ENCODE measurements at places on chromosomes 5 and 9. TPM values are rescaled to one million over a fixed set of nuclear protein-coding genes. Genes with fewer than 3 reads are reported as not detected.

Gene ATP10B
- not detected for polyA plus RNA-seq

DNA sequence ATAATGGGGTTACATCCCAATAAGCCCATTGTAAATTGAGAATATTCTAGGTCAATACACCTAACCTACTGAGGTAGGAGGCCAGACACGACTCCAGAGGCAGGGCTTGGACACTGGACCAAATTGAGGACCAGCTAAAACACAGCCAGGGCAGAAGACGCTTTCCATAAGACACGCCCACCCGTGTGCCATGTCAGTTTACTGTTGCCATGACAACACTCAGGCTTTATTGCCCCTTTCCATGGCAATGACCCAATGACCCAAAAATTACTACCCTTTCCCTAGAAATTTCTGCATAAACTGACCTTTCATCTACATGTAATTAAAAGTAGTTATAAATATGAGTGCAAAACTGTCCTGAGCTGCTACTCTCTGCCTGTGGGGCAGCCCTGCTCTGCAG is 31.5 kb downstream of the SLC22A4 start:
- no peak for DNase-seq

GRCh38 chr9:107169796-107170195 is 113.3 kb upstream of the RAD23B start:
- no peak for DNase-seq

Gene ZNF618
- polyA plus RNA-seq = 5.6 TPM

Gene C9orf43
- 0.80 TPM for polyA plus RNA-seq

Gene ANKRD34B
- not detected for polyA plus RNA-seq

Gene RASEF
- polyA plus RNA-seq = 2.2 TPM

Gene TRIM7
- 5.7 TPM for polyA plus RNA-seq

DNA sequence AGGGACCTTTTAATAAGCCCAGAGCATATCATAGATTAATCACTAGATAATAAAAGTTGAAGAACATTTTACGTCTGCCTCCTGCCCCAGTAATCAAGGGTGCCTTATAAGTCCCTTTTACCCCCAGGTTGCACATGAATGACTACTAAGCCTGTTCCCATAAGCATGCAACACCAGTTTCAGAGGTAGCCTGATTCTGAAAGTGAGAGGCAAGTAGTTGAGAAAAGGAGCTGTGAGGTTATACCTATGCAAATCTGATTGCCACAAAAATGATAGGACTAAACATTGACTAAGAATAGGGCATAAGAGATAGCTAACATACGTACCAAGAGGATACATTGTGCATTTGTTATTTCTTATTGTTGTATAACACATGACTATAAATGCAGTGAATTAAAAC is 681.9 kb downstream of the ISL1 start:
- DNase-seq = no peak

Gene DMRT2
- 38.3 TPM for polyA plus RNA-seq

- no peak for DNase-seq
Measured at GRCh38 chr5:122707796-122708195, 67.1 kb upstream of the SNX2 start.

- no peak for DNase-seq
Measured at GRCh38 chr5:58466939-58467338, 7.1 kb upstream of the PLK2 start.

DNA sequence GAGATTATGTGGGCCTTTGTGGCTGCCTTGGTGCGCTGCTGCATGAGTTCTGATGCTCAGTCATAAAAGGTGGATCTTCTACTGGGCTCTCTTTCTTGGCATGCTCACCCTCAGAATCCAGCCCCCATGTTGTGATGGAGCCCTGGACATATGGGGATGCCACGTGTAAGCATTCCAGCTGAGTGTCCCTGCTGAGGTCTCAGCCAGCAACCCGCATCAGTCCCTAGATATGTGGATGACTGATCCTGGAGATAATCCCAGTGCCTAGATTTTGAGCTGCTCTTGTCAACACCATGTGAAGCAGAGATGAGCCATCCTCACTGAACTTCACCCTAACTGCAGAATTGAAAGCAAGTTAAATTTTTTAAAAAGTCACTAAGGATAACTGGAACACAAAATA is 390.1 kb downstream of the DMRT2 start:
- no peak for DNase-seq

GRCh38 chr5:88480245-88480644 is 211.6 kb upstream of the TMEM161B start:
- DNase-seq = no peak

DNA sequence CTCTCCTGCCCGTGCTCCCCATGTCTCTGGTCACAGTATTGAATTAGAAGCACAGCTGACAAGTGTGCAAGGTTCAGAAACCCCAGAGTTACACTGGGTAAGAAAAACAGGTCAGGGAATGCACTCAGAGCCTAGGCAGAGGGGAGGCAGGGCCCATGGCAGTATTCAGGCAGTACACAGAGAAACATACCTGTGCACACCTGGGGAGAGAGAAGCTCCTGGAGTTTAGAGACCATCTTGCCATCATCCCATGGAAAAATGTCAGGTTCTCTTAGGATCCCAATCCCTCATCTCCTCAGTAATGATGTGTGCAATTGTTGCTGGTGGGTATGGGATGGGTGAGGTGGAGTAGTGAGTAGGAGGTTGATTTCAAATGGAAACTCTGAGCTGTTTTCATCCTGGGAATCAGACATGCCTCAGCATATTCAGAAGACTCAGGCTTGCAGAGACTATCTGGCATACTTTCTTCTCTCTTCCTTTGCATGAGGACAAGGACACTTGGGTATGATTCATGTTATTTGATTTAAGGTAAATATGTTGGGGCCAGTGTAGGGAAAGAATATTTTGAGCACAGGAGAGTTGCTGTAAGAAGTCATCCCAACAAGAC is 228.5 kb downstream of the ESM1 start:
- DNase-seq = no peak

DNA sequence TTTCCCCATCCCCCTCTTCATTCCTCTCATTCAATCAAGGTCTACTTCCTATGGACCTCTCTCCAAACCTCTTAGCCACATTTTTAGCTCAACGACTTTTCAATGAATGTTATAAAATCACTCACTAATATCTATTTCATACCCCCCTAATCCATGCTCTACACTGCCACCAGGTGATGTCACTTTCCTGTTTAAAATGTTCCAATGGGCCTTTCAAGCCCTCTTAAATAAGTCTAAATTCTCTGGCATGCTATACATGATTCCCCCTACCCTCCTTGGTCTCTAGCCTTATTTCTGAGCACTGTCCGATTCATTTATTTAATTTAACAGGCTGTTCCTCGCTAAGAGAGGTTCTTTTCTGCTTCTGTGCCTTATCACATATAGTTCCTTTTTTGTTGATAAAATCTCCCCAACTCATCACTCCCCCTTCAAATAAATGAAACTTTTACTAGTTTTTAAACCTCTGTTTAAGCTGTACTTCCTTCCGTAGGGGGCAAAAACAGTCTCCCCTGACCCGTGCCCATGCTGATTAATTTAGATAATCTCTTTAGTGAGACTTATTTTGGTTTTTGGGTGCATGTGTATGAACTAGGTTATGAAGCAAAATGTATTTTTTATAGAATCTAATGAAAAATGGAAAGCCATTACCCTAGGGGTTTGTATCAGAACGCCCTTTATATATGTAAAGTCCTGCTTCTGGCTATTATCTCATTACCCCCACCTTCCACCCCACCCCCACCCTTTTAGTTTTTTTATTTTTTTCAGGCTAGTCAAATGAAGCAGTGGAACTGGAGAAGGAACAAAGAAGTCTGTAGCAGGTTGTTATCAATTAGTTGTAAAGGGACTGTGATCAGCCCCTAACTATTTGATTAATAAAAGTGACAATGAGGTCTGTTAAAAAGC is 9.0 kb downstream of the ABHD17B start:
- no peak for DNase-seq

DNA sequence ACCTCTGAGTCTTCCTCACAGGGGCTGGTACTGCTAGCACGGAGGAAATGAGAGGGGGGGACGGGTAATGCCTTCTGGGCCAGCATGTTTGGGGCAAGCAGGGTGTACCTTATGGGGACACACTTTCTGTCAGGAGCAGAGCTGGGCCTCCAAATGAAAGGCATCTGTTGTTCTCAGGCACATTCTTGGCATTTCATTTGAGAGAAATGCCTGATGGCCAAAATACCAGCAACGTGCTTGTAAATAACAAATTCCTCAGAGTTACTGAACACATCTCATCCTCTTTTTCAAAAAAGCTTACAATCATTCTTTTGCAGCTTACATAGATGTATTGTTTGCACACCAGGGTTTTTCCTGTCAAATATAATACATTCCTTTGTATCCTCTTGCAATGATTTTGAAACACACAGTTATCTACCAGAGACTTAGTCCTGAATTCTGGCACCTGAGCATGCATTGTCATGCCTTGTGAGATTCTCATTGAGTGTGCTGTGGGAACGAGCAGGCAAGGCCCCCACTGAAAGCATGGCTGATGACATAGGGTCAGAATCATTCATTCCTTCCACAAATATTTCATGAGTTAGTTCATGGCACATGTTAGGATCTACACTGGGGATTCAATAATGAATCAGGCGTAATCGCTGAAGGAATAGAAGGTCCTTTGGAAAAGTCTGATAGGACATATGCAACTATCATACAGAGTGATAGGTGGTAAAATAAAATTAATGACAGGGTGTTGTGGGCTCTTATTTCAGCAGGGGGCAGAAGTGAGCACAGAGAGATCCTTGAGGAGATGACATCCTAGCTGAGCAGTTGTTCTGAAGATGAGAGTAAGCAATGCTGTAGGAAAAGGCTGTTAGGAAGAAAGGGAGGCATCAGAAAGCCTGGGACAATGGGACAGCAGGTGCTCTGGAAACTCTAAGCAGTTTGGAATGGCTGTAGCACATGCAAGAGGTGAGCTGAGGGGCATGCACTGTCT is 260.9 kb upstream of the TUT7 start:
- peak; percentile 36 for DNase-seq

- no peak for DNase-seq
Measured at GRCh38 chr5:110853267-110853666, 114.5 kb downstream of the SLC25A46 start.

GRCh38 chr9:107068581-107068980 is 205.6 kb downstream of the ZNF462 start:
- no peak for DNase-seq

DNA sequence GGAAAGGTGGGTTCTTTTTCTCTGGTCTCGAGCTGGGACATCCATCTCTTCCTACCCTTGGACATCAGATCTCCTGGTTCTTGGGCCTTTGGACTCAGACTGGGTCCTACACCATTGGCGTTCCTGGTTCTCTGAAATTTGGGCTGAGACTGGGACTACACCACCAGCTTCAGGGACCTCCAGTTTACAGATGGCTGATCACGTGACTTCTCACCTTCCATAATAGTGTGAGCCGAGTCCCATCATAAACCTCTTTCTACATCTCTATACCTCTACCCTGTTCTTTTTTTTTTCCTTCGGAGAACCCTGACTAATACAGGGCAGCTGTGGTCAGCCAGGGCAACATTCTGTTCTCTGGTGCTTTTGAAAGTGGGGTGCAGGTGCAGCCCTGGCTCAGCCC is 27.2 kb upstream of the RXRA start:
- no peak for DNase-seq

DNA sequence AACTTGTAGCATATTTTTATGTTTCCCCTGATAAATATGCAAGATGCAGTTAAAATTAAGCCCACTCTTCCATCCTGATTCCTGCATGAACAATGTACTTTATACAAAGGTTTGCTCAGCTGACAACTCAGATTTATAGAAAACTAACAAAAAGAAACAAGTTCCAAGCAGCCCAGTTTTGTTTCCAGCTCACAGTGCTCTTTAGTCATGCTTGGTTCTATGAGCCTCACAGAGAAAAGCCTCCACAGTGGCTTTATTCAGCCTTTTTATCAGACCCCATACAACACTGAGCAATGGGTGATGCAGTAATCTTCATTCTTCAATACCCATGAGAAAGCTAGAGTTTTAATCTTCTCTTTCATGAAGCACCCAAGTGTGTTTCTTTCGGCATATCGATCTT is 329.6 kb downstream of the SLCO4C1 start:
- DNase-seq = no peak

- no peak for DNase-seq
Measured at GRCh38 chr5:40321514-40321913, 358.2 kb upstream of the PTGER4 start.

GRCh38 chr5:100595812-100596173 is 60.6 kb downstream of the FAM174A start:
- no peak for DNase-seq
